ENCODE measurements at places on chromosomes 4 and X.

GRCh38 chr4:112652216-112652615, 15.3 kb downstream of the LARP7 start:
- DNase-seq, result no peak

GRCh38 chr4:23171976-23172375, 479.2 kb downstream of the GBA3 start:
- peak; percentile 6 for DNase-seq

GRCh38 chr4:182914357-182914756, 2.8 kb downstream of the DCTD start:
- no peak for DNase-seq

- no peak for DNase-seq
Observed at GRCh38 chrX:21778236-21778635, 20.3 kb upstream of the SMPX start.

DNA sequence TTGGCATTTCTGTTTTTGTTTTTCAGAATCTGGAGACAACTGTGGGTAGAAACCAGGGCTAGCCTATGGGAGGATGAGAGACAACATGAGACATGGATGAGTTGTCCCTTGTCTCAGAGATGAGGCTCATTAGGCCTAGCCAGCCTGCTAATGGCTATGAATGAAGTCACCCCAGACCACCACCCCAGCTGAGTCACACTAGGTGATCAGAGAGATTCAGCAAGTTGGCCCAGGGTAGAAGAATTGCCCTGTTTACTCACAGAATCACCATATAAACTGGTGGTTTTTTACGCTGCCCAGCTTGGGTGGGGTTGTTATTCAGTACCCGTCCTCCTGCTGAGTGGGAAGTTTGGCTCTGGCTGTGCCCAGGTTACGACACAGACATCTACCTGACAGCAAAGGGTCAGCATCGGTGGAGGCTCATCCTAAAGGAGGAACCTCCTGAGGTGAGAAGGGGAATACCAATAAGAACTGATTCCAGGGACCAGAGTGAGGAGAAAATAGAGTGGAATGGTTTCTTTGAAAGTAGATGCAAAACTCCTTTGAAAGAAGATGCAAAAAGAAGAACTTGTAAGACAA, 17.2 kb upstream of the ARSJ start:
- DNase-seq, result no peak

DNA sequence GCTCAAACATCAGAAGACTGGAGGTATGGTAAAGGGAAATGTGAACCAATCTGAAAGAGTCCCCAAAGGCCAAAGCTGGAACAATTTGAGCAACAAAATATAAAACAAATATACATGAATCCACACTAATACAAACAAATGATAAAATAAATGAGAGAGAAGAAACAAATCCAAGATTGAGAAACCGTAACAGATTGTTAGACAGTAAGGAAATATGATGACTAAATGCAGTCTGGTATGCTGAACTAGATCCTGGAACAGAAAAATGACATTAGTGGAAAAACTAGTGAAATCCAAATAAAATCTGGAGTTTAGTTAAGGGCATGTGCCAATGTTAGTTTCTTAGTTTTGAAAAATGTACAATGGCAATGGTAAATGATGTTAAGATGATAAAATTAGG, 15.9 kb downstream of the PPA2 start:
- DNase-seq, result no peak

DNA sequence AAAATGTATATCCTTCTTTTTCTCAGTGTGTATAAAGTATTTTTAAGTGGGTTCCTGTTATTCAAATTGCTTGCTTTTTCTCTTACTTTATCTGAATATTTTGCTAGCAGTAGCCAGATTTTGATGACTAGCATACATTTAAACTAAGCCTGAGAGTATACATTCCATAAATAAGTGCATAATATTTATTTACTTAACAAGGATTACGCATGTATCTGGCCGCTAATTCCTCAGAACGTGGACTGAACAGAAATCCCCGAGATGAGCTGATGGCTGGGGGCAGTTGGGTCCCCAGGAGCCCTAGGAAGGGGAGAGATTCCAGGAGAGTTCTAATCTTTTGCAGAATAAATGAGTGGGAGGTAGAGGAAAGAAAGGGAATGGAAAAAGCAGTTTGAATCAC, 91.0 kb downstream of the PHOX2B start:
- no peak for DNase-seq

DNA sequence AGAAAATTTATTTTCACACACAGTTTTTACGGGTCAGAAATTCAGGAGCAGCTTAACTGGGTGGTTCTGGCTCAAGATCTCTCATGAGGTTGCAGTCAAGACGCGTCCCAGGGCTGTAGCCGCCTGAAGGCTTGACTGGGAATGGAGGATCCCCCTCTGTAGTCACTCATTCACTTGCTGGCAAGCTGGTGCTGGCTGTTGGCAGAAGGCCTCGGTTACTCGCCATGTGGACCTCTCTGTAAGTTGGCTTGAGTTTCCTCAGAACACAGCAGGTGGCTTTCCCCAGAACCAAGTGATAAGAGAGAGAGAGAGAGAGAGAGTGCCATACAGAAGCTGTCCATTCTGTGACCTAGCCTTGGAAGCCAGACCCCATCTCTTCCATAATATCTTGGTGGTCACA, 132.8 kb downstream of the DCLK2 start:
- DNase-seq, result no peak

DNA sequence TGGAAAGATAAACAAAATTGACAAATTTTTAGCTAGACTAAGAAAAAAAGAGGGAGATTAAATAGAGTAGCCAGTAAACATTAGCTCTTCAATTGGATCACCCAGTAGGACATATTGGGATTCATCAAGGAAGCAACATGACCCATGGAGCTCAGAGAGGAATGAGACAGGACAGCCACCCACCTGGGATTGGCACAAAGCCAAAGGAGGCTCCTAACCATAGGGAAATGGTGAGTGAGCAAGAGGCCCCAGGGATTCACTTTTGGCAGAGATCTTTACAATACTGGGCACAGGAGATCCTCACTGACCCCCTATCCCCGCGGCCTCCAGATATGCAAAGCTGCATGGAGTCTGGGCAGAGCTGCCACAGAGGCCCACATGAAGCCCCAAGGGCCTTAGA, 34.8 kb upstream of the CXCL6 start:
- DNase-seq, result no peak

GRCh38 chrX:41442824-41443550, 4.2 kb upstream of the NYX start:
- no peak for DNase-seq

- no peak for DNase-seq
Observed at GRCh38 chr4:87857789-87858188, 25.0 kb downstream of the MEPE start.

GRCh38 chr4:187387739-187388138, 607.8 kb upstream of the ZFP42 start:
- DNase-seq, result peak; percentile 27

GRCh38 chr4:139030614-139031235, 15.1 kb downstream of the NOCT start:
- peak; percentile 72 for DNase-seq

GRCh38 chr4:3396600-3396999, 45.2 kb upstream of the HGFAC start:
- no peak for DNase-seq

DNA sequence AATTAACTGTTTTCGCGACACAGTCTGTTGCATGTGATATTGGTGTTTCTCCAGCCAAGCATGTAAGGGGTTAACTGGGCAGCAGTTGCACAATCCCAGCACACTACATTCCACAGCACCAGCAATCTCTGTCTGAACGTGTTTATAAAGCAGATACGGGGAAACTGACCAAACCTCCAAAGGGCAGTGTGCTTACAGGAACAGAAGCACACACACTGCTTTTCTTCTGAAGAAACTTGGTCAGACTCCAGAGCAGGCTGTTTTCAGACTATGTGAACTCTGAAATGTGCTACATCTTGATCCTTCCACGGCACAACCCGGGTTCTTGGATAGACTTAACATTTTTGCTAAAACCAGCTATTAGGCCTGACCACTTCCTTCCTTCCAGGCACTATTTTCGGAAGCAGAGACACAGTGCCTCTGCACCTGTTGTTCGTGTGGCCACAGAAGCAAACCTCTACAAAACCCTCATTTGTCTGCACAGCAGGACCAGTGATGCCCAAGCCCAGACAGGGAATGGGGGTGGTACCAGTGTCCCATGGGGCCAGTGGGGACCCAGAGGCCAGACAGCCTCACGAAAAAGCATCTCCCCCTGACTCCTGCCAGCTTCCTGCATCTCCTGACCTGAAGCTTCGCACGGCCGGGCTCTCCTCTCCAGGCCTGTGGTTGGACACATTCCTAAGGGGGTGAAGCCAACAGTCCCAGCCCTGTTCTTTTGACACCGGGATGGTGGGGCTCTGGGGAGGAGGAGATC, 90.1 kb downstream of the IRF2 start:
- peak; percentile 70 for DNase-seq

DNA sequence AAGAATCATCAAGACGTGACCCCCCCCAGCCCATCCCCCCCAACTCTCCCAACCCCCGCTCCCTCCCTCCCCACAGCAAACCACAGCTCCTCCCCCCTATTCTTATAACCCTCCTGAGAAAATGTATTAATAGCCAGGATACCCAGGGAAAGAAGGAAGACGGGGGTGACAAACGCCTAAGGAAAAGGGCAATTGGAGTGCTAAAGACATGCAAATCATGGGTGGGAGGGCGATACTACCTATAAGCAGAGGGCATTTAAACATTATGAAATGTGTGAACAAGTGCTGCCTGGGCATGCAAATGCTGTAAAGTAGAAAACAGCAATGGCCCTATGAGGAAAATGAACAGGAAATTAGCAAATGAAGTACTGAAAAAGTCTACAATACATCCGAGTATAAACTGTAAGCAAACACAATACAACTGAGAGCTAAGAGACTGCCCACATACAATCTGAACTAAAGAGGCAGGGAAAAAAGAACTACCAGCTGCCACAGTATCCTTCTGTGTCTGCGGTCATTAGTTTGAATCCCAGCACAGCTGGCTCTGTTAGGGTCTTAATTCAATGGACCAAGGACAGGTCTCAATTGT, 2.4 kb downstream of the CXXC4 start:
- DNase-seq, result no peak

DNA sequence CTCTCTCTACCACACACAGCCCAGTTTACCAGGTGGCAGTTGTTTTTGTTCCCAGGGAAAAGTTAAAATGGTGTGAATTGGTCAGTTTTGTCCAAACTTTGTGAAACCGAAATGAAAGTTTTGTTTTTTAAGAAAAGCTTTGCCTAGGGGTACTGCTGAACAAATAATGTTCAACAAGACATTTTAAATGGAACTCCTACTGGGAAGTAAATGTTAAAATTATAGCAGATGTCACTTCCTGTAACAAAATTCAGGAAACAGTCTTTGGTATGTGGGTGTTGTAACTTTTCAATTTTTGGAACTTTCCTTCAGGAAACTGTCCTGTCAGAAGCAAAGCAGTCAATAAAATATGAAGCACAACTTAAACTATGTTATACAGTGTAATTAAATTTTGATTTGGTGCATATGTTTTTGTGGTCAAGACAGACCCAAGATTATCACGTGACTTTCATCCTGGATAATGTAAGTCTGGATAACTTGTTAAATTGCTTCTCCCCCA, 79.5 kb downstream of the AFF1 start:
- peak; percentile 87 for DNase-seq

DNA sequence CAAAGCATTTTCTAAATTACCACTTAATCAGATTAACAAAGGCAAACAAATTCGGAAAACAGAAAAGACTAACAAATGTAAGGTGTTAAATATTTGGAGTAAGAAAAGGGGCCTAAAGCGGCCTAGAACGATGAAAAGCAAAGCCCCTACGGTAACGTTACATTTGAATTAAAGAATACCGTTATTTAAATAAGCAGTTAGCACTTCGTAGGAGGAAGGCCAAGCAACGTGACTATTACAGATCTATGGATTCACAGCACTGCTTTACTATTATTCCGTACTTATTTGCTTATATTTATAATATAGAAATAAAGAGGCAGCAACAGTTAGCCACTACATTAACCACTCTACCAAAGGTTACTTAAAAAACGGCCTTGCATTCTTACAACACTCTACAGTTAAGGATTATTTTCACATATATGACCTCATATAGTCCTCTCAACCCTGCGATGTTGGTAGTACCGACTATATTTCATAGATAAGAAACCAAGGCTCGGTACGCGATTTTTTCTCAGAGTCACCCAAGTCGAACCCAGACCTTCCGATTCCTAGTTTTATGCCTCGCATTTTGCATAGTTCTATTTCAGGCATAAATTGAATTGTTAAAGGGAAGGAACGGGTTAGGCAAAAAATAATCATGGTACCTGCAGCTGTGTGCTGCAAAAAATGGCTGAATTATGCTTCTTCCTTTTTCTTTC, 2.9 kb downstream of the KLHL15 start:
- no peak for DNase-seq

- no peak for DNase-seq
Observed at GRCh38 chr4:122816476-122816875, 10.2 kb upstream of the FGF2 start.

DNA sequence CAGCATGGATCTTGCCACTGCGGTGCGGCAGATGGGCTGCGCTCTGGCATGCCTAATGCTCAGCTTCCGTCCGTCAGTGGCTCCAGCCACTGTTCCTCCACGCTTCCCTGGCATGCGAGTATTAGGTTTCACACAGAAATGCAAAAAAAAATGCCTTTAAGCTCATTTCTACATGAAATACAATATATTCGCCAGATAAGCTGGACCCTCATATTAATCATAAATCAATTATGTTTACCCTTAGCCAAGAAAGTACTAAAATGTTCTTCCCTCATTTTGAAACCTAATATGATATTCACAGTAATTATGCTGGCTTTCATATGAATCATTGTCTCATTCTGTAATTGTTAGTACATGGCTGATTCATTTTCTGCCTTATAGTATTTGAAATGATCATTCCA, 115.5 kb upstream of the FAM241A start:
- no peak for DNase-seq

- peak; percentile 9 for DNase-seq
Observed at GRCh38 chr4:107757864-107758476, 37.9 kb upstream of the PAPSS1 start.

DNA sequence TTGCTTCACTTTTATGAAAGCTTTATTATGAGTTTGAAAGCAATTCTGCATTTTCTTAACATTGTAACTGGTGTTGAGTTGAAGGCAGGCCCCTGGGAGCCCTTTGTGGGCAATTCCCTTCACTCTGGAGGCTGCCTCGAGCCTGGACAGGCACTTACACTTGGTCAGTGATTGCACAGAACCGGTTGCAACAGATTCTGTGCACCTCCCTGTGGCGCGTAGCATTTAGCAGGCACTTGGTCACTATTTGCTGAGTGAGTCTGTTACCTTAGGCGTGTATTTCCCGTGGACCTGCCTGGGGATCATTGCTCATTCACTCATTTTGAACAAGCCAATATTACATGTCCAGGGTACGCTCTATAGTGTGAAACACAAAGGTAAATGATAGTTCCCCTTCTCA, 80.4 kb downstream of the PTTG2 start:
- DNase-seq, result no peak

DNA sequence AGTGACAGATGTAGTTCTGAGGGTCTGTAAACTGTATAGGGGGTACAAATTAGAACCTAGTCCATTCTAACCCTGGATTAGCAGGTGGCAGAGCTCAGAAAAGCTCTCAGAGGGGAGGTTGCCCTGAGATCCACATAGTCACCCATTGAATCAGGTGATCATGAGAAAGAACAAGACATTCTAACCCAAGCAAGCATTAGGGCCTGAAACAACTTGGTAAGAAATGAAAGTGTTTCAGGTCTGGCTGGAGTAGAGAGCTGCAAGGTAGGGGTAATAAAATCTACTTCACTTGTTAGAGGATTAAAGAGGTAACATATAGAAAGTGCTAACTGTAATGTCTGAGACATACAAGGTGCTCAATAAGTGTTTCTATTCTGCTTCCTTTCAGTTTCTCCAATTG, 8.8 kb upstream of the BMP2K start:
- no peak for DNase-seq

GRCh38 chr4:105215609-105216313, 69.1 kb downstream of the TET2 start:
- no peak for DNase-seq

GRCh38 chr4:53040459-53040815, 178.3 kb downstream of the RASL11B start:
- peak; percentile 61 for DNase-seq

All from fibroblast of skin of left quadriceps (primary cell).